ENCODE measurements at places on chromosomes 11 and 22.

DNA sequence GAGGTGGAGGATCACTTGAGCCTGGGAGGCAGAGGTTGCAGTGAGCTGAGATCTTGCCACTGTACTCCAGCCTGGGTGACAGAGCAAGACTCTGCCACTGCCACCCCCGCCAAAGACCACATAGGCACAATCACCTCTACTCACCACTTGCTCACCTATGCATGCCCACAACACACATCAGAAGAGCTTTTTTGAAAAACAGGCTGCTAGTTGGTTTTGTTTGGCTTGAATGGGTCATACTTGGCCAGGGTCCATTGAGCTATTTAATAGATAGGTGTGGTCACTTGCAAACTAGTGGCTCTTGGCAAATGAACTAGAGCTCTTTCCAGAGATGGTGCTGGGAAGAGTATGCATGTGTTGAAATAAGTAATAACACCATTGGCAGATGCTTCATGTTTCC is 80.1 kb downstream of the EMSY start:
- DNase-seq, result peak; percentile 40

GRCh38 chr22:40175611-40176244 is 2.0 kb upstream of the TNRC6B start:
- DNase-seq, result no peak

- DNase-seq, result no peak
Measured at GRCh38 chr22:48866906-48867681, 960.6 kb downstream of the BRD1 start.

DNA sequence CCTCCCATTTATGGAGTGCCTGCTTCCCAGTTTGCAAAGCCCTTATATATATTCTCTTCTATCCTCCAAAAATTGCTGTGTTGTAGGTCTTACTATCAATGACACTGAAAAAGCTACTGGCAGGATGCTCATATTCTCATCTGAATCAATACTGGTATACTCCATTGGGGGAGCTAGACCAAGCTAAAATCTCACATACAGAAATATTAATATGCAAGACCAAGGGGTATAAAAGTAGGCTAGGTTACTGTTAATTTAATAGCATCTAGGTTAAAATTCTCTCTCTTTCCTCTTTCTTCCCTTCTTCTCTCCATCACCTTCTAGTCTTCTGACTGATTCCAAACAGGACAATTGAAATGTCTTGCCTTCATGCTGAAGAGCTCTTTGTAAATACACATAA is 17.1 kb upstream of the BDNF start:
- peak; percentile 67 for DNase-seq

DNA sequence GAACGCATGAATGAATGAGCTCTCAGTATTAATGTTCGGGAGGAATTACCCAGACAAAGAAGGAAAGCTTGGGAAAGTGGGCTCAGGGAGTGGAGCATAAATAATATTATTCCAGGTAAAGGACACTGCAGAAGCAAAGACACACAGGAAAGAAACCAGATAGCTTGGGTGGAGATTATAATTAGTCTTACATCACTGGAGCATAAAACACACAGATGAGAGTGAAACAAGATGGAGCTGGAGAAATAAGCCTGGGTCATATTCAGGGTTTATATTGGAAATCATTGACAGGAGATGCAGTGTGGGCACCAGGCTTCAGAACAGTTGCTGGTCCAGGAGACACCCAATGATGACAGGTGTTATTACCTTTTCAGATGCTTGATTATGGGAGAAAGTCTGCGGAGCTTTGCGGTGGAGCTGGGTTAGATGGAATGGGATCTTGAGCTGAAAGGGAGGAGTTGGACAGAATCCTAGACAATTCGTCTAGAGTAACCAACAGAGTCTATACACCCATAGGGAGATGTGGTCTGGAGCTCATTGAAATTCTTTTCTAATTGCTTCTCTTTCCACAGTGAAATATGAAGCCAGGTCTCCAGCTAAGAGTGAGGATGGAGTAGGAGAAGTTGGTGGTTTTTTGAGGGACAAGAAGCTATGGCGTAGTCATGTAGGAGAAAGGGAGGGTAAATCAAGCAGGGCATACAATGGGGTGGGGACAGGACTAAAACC is 227.2 kb downstream of the FAM76B start:
- DNase-seq, result no peak

GRCh38 chr11:41222236-41222635 is 237.2 kb downstream of the LRRC4C start:
- DNase-seq, result no peak

DNA sequence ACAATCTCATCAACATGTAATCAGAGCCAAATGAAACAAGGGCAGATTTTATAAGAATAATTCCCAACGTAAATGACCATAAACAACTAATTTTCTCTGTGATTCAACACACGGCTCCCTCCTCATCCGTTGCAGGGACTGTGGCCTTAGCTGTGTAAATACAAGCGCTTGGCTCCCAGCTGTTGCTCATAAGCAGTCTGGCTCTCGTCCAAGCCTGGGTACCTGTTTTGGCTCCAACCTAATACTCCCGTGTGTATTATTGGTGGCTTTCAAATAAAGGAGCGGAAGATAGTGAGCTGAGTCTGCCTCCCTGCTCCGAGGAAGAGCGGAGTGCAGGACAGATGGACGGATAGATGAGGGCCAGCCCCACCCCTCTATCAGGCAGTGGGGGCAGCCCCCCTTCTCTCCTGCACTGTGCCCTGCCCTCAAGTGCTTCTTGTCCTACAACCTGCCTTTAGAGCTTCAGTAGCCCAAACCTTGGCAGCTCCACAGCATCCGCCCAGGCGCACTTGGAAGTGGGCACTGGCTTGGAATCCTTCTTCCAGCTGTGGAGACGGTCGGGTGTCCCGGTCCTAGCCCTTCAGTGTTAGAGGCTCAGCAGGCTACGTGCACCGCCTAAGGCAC is 670.9 kb downstream of the BRD1 start:
- DNase-seq, result peak; percentile 55

DNA sequence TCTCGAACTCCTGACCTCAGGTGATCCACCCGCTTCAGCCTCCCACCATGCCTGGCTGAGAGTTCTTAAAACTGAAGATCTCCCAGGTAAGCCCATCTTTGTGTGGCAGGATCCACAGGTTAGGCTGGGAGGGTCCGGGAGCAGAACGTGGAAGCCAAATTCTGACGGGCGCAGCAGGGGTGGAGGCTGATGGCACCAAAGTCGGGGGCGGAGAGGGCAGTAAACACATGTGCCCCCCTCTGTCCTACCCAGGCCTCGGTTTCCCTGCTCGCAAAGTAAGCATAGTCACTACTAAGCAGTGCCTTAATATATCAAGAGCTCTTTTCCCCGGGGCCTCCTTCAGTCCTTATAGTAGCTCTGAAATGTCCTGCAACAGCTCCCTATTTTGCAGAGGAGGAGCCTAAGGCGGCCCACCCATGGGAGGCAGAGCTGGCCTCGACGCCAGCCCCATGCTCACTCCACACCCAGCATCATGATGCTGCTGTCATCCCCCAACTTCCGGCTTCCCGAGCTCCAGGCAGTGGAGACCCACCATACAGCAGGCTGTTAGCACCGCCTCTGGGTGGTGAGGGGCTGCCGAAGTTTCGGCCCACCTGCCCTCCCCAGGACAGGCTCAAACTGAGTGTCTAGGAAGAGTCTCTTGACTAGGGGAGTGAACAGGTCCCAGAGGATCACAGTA is 230.0 kb downstream of the CTTN start:
- no peak for DNase-seq

GRCh38 chr11:12272821-12273617 is 104.4 kb upstream of the PARVA start:
- DNase-seq, result no peak

- DNase-seq, result no peak
Measured at GRCh38 chr11:125603207-125603606, 10.6 kb downstream of the STT3A start.

DNA sequence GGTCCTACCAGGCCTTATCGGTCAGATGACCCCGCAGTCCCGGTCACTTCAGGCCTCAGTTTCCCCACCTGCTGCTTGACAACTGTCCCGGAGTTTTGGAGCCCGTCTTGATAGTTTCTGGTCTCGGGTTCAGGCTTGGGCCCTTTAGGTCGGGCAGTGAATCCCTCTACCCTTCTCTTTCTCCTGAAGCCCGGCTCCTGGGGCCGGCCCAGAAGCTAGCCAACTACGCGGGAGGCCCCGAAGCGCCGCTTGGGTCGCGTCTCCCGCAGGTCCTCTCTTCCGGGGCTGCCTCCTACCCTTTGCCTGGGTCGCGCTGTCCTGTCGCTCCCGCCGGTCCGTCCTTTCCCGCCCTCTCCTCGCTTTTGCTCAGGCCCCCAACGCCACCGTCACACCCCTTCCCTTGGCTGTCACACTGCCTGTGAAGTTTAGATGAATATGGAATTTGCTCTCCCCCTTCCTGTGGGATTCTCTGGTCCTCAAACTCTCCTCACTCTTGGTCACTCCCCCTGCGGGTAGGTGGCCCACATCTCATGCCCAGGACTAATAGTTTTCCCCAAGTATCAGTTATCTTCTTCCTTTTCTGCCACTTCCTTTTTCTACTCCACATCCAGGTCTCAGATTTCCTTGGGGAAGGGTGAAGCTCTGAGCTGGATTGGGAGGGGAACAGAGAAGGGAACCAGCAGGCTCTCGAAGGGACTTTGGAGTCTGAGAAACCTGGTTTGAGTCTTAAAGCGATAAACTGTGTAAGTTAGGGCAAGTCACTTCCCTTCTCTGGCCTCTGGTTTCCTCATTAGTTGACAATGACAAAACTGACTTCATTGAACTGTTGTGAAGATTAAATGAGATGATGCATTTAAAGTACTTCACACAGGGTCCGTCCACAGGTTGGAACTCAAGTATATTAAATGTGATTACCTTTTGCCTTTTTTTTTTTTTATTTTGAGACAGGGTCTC is 790 bp downstream of the RAB1B start:
- peak; percentile 50 for DNase-seq

DNA sequence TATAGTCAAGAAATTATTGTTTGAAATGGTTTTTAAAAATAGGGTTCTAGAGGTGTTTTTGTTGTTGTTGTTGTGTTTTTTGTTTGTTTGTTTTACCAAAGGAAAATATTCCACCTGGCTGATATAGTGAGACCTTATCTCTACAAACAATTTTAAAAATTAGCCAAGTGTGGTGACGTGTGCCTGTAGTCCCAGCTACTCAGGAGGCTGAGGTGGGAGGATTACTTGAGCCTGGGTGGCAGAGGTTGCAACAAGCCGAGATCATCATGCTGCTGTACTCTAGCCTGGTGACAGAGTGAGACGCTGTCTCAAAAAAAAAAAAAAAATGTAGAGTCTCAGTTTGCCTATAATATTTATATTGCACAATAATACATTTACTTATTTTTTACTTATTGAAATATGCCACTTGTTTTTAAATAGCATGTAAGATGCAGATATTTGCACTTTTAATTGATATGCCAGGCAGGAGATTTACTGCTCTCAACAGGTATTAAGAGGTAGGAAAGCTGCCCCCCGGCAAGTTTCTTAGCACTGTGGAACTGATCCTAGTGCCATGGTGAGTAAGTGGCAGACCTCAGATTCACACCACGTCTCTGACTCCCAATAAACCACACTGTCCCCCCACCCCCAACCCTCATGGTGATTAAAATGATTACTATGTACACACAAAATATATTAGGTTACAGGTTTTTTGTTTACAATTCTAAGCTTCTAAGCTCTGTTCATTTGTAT is 157.4 kb downstream of the TEAD1 start:
- DNase-seq, result no peak

DNA sequence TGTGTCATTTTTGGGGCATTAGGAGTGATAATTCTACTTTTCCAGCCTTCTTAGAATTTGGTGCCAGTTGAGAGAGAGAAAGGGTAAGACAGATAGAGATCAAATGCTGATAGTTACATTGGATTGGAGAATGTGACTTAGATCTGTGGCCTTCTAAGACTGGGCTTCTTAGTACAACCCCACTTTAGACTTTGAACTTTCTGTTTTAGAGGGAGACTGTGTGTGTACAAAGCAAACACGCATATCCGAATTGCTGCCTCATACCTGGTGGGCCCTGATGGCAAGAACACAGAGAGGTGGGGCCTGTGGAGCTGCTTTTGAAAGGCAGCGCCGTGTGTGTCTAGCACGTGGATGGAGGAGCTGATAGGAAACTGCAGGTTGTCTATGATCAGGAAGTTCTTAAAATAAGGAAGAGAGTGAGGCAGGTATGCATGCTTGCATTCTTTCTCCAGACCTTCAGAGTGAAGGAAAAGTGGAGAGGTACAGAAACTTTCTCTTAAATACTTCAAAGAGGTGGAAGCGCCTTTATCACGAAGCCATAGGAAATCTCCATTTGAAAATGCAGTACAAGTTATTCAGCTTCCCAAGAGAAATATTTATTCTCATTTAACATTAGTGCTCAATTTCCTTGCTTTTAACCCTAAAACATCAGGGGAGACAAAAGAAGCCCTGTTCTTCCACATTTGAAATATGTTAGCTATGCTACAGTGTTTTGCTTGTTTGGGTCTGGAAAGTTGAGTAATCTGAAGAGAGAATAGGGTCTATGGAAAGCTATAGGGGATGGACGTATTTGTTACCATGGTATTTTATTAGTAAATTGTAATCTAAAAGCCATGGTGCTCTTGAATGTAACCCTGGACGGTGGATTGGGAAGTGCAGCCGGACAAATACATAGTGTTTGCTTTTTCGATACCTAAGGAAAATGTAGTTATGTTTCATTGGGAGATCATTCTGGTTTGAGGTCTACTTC is 13.7 kb downstream of the PDHX start:
- peak; percentile 77 for DNase-seq

- DNase-seq, result no peak
Measured at GRCh38 chr22:29979777-29980321, 96.9 kb downstream of the MTMR3 start.

DNA sequence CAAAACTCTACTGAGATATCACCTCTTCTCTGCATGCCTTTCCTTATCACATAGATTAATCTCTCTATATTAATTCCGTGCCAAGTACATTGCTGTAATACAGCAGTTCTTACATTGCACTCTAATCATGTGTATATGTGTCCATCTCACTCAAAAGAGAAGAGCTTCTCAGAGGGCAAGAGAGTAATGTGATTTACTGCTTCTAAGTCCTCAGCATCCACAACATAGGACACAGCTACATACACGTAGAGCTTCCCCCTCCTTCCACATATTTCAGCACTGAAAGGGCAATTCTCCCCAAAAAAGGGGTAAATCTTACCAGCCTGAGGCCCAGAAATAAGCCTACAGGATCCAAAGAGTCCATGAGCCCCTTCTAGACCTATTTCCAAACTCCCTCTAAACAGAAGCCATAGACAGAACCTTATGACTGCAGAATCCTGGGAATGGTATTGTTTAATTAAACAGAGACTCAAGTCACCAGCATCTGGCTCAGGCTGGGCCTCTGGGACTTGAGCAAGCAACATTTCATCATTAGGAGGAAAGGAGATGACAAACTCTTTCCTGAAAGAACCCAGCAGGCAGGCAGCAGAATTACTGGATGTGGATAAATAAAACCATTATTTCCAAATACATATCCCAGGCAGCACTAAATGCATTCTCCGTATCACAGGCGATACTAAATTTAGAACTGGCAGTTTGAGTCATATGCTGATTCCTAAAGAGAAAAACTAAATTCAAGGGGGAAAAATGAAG is 87.2 kb downstream of the KCNC1 start:
- DNase-seq, result no peak

DNA sequence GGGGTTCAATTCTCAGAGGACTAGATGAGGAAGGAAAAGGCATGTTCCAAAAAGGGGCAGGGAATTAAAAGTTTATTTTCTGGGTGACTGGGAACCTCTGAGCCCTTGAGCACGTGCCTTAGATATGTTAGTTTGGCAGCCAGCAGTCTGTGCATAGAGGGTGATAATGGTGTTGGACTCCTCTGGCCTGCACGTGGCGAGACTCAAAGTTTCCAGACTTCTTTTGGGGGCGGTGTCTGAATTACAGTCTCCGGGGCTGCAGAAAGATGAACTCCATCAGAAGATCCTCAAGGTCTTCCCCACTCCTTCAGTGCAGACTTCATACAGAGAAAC is 861 bp upstream of the ZNRF3 start:
- DNase-seq, result no peak
